T-helper 2 cell (primary cell): ENCODE measurements at places on chromosomes 7 and 10.

- DNase-seq = no peak
These were observed 22.4 kb downstream of the CDH23 start for GRCh38 chr10:71419002-71419540.

DNA sequence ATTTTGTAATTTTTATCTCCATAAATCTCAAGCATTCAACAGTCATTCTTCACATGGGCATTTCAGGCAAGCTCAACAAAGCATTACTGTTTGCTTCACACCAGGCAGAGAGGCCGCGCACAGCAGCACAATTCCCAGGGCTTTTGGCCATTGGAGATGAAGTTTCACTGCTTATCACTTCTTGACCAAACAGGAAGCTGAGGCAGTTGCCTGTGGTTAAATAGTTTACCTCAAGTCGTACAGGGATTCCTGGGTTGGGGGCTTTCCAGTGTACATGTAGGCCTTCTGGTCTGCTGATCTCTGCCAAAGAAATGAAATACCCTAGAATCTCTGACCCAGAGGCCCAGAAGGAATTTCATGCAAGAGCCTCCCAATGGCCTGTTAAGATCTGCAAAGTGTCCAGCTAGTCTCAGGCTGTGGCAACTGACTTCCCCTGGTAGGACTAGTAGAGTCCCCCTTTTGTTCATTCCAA, 11.2 kb upstream of the PRDX3 start:
- no peak for DNase-seq

GRCh38 chr7:133070562-133070961, 11.3 kb downstream of the CHCHD3 start:
- no peak for DNase-seq

DNA sequence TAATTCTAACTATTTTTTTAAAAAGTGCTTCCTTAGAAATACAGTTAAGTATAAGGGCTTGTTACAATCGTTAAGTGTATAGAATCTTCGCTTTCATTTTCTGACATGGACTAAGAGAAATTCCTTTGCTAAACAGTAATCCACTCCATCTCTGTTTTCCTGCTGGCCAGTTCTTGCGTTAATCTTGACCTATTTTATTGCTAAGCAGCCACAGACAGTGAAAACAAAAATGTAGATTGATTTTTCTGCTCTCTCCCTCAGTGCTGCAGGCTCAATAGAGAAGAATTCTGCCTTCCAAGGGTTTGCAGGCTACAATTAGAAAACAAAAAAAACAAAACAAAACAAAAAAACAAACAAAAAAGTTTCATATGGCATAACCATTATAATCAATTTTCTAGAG, 310.4 kb upstream of the ADARB2 start:
- DNase-seq = no peak

DNA sequence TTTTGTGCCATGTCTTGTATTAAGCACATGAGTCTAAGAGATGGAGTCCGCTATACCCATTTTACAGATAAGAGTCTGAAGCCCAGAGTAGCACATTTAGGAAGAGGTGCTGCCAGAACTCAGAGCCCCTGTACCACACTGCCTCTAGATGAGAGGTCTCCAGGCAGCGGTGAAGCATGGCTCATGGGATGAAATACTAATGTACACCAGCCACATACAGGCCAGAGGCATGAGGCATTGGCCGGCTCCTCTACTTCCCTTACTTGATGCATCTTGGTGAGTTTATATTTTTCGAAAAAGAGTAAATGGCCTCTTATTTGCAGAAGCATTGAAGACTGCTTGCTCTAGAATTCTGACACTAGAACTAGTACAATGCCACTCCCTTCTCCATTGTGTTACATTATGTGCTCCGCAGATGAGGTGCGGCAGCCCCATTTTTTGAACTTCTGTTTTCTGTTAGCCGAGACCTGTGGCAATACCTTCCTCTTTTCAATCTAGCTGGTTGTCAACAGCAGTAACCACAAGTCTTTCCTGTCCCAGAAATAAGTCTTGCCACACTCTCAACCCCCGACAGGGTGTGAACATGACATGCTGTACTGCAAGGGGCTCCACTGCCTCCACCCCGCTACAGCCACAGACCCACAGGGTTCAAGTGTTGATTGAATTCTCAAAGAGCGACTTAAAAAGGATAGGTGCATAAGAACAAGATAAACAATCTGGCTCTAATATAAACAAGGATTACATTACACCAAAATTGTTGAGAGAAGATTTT, 145.3 kb downstream of the CELF2 start:
- DNase-seq = peak; percentile 98

- no peak for DNase-seq
These were observed 97.6 kb downstream of the PRPF18 start for GRCh38 chr10:13684252-13684791.

DNA sequence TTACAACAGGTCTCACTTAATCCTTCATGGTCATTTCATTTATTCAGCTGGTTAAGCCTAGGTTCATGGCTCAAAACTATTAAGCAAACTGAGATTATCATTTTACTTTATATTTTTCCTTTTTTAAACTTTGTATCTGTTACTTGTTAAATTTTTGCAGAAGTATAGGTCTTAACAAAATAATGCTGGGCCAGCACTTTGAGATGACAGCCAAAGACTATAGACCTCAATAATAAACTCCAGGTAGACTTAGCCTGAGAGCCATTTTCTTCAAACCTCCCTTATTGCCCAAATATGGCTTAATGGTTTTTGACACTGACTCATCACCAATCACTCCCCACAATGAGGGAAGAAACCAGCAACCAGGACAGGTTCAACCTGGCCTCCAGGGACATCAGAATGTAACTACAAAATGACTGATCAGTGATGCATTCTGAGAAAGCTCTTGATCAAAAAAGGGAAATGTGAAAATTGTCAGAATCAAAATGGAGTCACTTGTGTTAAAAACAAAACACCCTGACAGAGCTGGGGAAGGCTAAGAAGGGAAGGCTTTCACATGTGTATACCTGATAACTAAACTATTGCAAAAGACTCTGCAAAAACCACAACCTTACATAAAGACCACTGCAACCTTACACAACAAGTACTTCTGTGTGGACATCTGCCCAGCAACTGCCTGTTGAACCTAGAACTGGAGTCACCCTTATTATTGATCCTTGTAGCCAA, 2.1 kb upstream of the CCDC126 start:
- DNase-seq = no peak
